Thoracic aorta (tissue), 2 donors: ENCODE measurements at places on chromosomes 7 and 10. TPM values are rescaled to one million over a fixed set of nuclear protein-coding genes. Genes with fewer than 3 reads are reported as not detected.

DNA sequence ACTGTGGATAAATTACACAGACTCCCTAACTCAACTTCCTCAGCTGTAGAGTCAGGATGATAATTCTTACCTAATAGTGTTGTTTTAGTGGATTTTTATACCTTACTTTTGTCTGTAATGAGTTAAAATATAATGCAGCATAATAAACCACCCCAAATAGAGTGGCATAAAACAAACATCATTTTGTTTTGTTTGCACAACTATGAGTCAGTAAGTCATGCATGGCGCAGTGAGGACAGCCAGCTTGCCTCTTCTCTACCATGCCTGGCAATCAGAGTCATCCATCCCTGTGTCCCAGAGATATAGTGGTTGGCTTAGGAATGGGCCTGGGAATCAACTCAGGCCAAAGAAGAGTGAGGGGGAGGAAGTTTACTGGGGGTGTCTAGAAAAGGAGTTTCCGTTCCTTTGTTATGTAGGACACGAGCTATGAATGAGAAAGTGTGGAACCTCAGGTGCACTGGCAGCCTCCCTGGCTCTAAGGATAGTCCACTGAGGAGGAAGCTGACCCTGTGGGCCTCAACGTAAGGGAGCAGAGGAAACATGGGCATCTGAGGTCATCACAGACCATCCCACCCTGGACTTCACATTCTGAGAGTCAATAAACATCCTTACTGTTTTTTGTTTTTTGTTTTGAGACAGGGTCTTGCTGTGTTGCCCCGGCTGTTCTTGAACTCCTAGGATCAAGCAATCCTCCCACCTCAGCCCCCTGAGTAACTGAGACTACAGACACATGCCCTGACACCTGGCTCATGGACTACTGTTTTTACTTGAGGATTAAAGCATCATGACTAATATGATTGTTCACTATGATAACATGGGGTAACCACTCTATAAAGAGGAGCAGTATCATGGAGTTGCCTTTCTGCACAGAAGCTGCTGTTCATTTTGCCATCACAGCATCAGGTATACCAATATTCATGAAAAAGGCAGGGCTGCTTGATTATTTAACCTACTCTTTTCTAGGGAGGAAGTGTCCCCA lies 21.0 kb upstream of the GRB10 start:
- no peak for DNase-seq

- DNase-seq: no peak
Observed at GRCh38 chr7:70072220-70072619, 473.9 kb downstream of the AUTS2 start.

DNA sequence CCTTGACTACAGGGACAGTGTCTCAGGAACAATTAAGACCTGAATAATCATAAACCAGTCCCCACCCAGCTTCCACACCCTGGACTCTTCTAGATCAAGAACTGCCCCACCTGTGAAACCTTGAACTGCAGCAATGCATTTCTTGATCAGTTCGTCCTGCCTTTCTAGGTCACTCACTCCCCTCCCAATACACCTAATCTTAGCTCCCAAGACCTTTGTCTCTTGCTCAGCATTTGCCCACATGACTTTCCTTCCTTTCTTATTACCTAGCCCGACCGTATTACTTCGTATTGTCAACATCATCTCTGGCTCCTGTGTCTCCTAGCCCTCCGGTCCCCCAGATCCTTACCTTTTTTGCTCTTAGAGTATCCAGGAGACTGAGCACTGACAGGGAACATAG lies 5.5 kb upstream of the NAMPT start:
- DNase-seq: no peak

- no peak for DNase-seq
Observed at GRCh38 chr10:73493781-73494180, 2.0 kb downstream of the PPP3CB start.

- no peak for DNase-seq
Observed at GRCh38 chr10:96532523-96532922, 18.8 kb upstream of the TLL2 start.

- no peak for DNase-seq
Observed at GRCh38 chr10:83272666-83273434, 866.5 kb upstream of the GHITM start.

DNA sequence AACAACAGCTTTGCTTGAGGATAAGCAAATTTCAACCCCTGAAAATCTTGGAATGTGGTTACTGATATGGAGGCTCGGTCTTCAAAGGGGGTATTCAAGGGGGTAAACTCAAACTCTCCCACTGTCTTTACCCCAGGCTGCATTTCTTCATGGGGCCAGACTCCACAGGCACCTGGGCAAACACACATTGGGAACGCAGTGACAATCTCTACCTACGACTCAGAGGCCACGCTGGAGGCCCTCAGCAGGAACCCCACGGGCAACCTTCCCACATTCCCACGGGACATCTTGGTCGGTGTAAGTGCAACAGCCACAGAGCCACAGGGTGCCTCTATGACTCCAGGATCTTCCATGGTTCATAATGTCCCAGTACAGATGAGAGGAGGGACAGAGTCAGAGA lies 2.2 kb upstream of the INSIG1 start:
- DNase-seq: no peak

DNA sequence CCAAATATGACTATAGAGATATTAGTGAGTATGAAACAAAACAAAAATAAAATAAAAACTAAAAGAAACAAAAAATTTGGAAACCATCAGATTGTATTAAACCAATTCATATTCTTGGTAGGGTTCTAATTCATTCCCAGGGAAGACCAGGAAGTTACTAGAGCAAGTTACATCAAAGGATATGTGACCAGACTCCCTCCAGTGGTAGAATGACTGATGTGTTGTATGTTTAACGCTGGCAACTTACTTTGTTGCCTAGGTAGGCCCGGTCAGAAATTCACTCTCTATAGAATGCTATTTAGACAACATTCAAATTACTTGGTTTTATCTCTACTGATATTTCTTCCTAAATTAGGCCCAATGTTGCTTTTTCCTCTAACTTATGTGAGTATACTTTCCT lies 5.2 kb downstream of the PHYHIPL start:
- DNase-seq: no peak

- peak; percentile 64 for DNase-seq
Observed at GRCh38 chr10:30783939-30784501, 154.5 kb upstream of the LYZL2 start.

DNA sequence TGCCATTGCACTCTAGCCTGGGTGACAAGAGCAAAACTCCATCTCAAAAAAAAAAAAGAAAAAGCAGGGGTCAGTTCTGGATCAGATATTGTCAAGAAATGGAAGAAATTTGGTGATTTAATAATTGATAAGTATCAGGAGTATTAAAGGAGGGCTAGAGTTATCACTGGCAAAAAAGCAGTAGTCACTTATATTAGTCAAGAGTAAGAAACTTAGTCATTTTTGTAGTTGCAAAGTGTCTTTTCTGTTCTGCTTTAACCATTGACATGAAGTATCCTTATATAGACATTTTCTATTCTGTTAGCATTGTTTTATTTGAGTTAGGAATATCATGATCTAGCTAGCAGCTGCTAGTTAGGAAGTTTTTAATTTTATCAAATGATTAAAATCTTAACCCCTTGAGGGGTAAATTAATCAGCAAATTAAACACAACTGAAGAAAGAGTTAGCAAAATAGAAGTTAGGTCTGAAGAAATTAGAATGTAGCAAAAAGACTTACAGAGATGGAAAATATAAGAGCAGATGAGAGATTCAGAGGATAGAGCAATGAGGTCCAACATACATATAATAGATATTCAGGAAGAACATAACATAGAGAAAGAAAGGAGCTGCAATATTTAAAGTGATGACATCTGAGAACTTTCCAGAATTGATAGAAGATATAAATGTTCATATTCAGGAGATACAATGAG lies 7.3 kb upstream of the CCDC6 start:
- DNase-seq: no peak

DNA sequence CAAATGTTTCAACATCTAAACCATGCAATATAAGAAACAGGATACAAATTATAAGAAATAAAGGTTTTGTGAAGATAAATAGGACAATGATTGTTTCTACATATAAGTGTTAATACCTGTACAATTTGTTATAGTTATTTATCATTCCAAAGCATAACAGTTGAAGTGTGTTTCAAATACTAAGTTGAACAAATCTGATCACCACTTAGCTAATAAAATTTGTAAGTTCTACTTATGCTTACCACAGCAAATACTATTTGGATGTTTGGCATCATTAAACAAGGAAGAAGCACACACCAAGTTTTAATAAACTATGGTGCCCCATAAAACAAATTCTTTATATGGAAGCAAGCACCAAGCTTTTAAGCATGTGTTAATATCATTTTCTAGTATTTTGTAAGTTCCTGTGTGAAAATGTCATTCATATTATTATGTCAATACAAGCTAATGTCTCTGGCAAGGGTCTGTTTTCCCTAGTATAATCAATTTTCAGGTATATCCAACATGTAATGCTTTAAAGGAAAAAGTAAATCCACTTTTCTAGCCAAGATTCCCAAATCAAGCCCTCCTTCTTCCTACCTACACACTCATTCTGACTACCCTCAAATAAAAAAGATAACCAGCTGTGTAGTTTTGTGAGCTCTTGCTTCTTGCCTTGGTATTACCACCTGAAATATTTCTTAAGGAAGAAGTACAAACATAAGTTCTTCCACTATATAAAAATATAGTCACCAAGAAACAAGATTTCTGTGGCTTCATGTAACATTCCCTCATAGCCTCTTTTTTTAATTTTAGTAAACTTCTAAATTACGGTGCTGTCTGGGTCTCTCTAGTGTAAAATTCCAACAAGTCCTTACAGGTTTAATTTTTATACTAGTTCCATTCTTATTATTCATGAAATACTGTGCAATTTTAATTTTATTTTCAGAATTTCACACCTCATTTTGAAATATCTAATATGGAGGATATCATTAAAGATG lies 9.2 kb downstream of the SKAP2 start:
- no peak for DNase-seq

DNA sequence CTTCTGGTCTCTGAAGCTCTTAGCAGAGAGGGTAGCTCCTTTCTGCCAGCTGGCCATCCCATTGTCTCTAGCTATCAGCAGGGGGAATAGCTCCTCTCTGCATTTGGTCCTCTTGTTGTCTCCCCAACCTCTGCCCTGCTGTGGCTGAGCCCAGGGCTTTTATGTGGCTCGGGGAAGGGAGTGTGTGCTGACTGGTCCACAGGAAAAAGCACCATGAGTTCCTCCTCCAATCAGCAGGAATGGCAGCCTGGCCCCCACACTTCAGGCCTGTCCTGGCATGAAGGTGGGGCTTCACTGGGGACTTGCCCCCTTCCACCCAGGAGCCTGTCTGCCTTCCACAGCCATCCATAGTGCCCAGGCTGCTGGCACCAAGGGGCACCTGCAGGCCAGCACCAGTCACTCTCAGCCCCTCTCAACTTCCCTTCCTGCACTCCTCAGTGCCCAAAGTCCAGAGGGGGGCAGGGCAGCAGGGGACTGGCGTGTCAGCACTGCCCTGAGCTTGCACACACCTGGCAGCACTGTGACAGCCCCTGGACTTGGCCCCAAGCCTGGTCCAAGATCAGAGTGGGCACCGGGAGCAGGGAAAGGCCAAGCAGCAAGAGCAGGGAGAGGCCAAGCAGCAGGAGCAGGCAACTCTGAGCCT lies 36.2 kb downstream of the NOLC1 start:
- no peak for DNase-seq

CISD1 gene
- total RNA-seq: 7.5 TPM

UNC5B gene
- total RNA-seq: 18.3 TPM

BTBD16 gene
- not detected for total RNA-seq

DYNC1I1 gene
- total RNA-seq: 69.1 TPM

COPS6 gene
- 76.2 TPM for total RNA-seq

GIMAP6 gene
- 41.1 TPM for total RNA-seq

RSPH10B gene
- total RNA-seq: not detected

ANKRD22 gene
- total RNA-seq: not detected

PCGF6 gene
- total RNA-seq: 7.0 TPM
